ENCODE measurements at places on chromosomes 1 and 21. TPM values are rescaled to one million over a fixed set of nuclear protein-coding genes. Genes with fewer than 3 reads are reported as not detected.

DNA sequence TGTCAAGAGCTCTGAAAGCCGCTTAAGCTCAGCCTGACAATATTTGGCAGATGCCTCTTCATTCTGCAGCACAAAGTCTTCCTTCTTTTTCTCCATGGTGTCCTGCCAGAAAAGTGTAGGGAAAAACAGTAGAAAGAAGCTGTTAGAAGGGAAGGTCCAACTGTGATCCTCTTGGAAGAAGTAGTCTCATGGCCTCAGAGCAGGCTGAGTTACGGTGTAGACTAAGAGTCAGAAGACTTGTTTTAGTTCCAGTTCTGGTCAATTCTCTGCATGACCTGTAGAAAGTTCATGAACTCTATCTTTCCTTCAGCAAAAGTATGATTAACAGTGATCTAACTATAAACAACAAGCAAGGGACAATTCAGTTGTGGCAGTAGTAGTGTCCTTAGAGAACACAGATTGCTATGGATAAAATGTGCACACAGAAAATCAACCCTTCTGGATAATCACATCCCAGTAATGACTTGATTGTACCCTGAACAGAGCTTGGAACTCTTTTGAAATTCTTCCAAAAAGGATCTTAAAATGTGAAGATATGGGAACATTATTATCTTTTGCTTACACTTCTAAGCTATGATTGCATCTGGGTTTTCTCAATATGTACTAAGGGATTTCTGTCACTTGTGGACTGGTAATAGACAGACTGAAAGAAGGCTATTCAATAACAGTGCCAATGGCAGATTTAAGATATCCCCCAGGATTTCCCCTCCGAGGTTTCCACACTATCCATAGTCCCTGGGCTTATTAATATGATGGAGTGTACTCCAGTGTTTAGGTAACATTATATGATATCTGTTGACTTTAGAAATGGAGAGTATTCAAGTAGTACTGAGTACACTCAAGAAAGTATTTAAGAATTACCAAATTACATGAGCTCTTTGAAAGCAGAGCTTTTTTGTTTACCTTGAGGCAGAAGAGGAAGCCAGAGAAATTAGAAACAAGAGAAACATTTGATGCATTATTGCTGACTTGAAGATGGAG, 22.1 kb upstream of the GBP2 start:
- no peak for DNase-seq
- no peak overlapping the region for H3K27ac ChIP-seq
- H3K4me3 ChIP-seq, result no peak overlapping the region
- H3K4me1 ChIP-seq, result peaks cover 8% of the 10 kb centered on the region

DNA sequence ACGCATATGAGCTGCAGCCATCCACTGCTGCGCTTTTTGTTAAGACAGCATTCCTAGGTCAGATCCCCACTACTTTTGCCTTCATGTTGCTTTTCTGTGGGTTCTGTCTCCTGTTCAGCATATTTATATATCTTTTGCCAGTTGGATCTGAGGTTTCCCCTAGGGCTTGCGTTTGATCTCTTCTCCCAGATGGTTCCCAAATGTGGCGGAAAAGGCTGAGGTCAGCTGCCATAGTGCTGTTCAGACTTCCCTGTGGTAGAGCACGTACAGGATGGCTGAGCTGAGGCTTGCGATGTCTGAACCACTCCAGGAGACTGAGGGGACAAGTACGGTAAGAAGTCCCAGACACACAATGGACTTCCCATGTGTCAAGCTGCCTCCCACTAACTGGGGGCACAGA, 39.8 kb downstream of the COL6A1 start:
- no peaks in the 10 kb centered on the region for H3K4me1 ChIP-seq
- no peaks in the 10 kb centered on the region for H3K36me3 ChIP-seq
- no peak overlapping the region for H3K4me3 ChIP-seq
- DNase-seq, result no peak

GRCh38 chr1:161986328-161986727, 37.3 kb downstream of the OLFML2B start:
- no peak overlapping the region for H3K27ac ChIP-seq
- H3K27me3 ChIP-seq, result no peaks in the 10 kb centered on the region
- H3K4me3 ChIP-seq, result no peak overlapping the region
- H3K36me3 ChIP-seq, result no peaks in the 10 kb centered on the region

DNA sequence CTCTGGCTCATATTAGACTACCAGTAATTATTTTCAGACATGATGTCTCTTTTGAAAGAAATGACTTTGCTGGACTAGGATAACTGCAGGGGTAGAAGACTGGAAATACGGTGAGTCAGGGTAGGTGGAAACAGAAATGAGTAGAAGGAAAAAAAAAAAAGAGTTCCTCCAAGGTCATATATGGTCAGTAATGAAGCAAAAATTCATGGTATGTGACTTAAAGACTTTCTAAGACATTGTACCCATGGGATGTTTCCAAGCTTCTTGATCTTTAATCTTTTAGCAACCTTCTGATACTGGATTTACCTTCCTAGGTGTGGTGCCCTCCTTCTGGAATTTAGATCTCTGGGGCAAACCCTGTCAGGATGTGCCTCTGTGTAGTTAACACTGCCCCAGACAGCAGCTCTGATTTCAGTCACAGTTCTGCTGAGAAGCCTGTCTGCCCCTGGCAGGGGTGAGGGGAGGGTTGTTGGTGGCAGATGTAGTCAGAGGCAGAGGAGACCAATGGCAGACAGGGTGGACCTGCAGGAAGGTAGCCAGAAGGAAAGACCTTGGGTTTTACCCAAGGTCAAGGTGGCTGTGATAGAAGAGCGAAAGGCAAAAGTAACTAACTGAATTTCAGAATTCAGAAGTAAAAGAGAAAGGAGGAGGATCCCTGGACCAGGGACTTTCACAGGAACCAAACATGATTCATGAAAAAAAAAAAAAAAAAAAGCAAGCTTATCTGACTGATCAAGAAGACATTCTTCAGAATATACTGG, 44.1 kb upstream of the BCL10 start:
- H3K4me3 ChIP-seq, result no peak overlapping the region
- H3K27me3 ChIP-seq, result peaks cover 59% of the 10 kb centered on the region
- peaks cover 6% of the 10 kb centered on the region for H3K4me1 ChIP-seq
- no peaks in the 10 kb centered on the region for H3K36me3 ChIP-seq
- no peak overlapping the region for H3K27ac ChIP-seq

- no peak overlapping the region for H3K27ac ChIP-seq
- H3K36me3 ChIP-seq, result no peaks in the 10 kb centered on the region
- no peaks in the 10 kb centered on the region for H3K27me3 ChIP-seq
- no peaks in the 10 kb centered on the region for H3K4me1 ChIP-seq
Measured at GRCh38 chr21:39863111-39863510, 4.1 kb upstream of the PCP4 start.

- no peaks in the 10 kb centered on the region for H3K4me1 ChIP-seq
- H3K4me3 ChIP-seq, result no peak overlapping the region
- no peak for DNase-seq
- H3K27ac ChIP-seq, result no peak overlapping the region
- no peaks in the 10 kb centered on the region for H3K36me3 ChIP-seq
- peaks cover 31% of the 10 kb centered on the region for H3K27me3 ChIP-seq
Measured at GRCh38 chr1:115982400-115982799, 6.1 kb downstream of the SLC22A15 start.

DNA sequence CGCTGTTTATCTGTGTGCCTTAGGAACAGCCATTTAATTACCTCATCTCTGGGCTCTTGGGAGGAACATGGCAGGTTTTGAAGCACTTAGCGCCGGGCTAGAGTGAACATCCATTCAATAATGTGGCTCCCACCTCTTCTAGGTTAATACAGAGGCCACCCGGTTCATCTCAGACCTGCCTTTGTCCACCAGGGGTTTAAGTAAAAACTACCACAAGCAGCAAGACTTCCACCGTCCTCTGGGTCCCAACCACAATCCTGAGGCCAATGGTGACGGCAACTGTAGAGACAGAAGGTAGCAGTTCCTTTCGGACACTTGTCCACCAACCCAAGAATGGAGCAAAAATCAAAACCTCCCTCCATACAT, 924 bp upstream of the DDOST start:
- H3K36me3 ChIP-seq, result peaks cover 28% of the 10 kb centered on the region
- H3K4me3 ChIP-seq, result peak overlapping the region; percentile 98
- peak overlapping the region; percentile 98 for H3K27ac ChIP-seq
- DNase-seq, result no peak
- no peaks in the 10 kb centered on the region for H3K27me3 ChIP-seq
- H3K4me1 ChIP-seq, result peaks cover 54% of the 10 kb centered on the region

- no peaks in the 10 kb centered on the region for H3K4me1 ChIP-seq
- no peak overlapping the region for H3K4me3 ChIP-seq
- no peak overlapping the region for H3K27ac ChIP-seq
Measured at GRCh38 chr1:60265560-60266535, 192.3 kb upstream of the C1orf87 start.

DNA sequence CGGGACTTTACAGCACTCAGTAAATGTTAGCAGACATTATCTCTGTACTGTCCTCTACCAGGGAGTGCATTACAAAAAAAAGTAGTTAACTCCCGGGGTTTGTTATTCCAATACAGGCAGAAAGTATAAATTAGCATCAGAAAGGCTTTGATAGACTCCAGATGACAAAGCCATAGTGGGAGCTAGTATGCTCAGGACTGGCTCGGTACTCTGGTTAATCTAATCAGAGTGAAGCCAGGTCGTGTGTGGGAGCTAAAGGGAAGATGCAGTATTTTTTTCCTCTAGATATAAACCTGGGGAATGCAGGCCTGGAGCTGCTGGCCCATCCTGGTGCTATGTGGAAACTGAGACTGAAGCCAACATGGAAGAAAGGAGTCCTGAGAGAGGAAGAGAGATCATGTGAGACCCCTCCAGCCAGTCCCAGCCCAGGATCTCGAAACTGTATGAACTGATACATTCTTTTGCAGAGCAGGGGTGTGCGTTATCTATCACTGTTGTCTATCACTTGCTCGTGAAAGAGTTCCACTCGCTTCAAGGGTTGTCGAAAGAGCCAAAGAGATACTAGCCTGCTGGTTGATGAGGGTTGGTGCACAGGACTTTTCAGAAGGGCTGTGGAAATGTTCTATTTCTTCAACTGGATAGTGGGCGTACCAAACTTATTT, 125.8 kb downstream of the PLPP3 start:
- H3K36me3 ChIP-seq, result no peaks in the 10 kb centered on the region
- no peaks in the 10 kb centered on the region for H3K27me3 ChIP-seq

- H3K27me3 ChIP-seq, result no peaks in the 10 kb centered on the region
- H3K36me3 ChIP-seq, result peaks cover 45% of the 10 kb centered on the region
- peaks cover 8% of the 10 kb centered on the region for H3K4me1 ChIP-seq
- no peak overlapping the region for H3K27ac ChIP-seq
- no peak for DNase-seq
Measured at GRCh38 chr1:50493710-50494109, 70.5 kb upstream of the DMRTA2 start.

- no peaks in the 10 kb centered on the region for H3K36me3 ChIP-seq
- no peak for DNase-seq
- H3K4me3 ChIP-seq, result no peak overlapping the region
- H3K4me1 ChIP-seq, result no peaks in the 10 kb centered on the region
- no peaks in the 10 kb centered on the region for H3K27me3 ChIP-seq
- no peak overlapping the region for H3K27ac ChIP-seq
Measured at GRCh38 chr1:70017770-70018169, 187.6 kb downstream of the LRRC40 start.

GRCh38 chr1:30550365-30551220, 172.8 kb downstream of the MATN1 start:
- DNase-seq, result no peak
- H3K4me3 ChIP-seq, result no peak overlapping the region
- H3K36me3 ChIP-seq, result no peaks in the 10 kb centered on the region
- H3K4me1 ChIP-seq, result no peaks in the 10 kb centered on the region
- no peak overlapping the region for H3K27ac ChIP-seq
- H3K27me3 ChIP-seq, result peaks cover 12% of the 10 kb centered on the region

- no peak for DNase-seq
- H3K4me1 ChIP-seq, result peaks cover 27% of the 10 kb centered on the region
- no peak overlapping the region for H3K27ac ChIP-seq
- H3K36me3 ChIP-seq, result no peaks in the 10 kb centered on the region
- H3K27me3 ChIP-seq, result peaks cover 25% of the 10 kb centered on the region
Measured at GRCh38 chr1:112719706-112720105, 4.6 kb upstream of the PPM1J start.

- DNase-seq, result no peak
- no peaks in the 10 kb centered on the region for H3K27me3 ChIP-seq
- no peak overlapping the region for H3K27ac ChIP-seq
- H3K4me3 ChIP-seq, result no peak overlapping the region
Measured at GRCh38 chr1:29209173-29209572, 21.6 kb downstream of the MECR start.

DNA sequence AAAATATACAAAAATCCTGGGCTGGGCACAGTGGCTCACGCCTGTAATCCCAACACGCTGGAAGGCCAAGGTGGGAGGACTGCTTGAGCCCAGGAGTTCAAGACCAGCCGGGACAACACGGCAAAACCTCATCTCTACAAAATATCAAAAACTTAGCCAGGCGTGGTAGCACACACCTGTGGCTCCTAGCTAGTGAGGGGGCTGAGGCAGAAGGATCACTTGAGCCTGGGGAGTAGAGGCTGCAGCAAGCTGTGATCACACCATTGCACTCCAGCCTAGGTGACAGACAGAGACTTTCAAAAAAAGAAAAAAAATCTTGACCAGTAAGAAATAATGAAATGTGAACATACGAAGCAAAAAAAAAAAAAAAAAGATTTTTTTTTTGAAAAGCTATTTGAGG, 52.1 kb downstream of the ARID4B start:
- no peaks in the 10 kb centered on the region for H3K27me3 ChIP-seq
- H3K4me1 ChIP-seq, result peaks cover 45% of the 10 kb centered on the region
- H3K27ac ChIP-seq, result no peak overlapping the region

- no peaks in the 10 kb centered on the region for H3K4me1 ChIP-seq
- no peak overlapping the region for H3K27ac ChIP-seq
- H3K27me3 ChIP-seq, result no peaks in the 10 kb centered on the region
- no peak overlapping the region for H3K4me3 ChIP-seq
- DNase-seq, result no peak
Measured at GRCh38 chr1:31683997-31684396, 19.8 kb downstream of the COL16A1 start.

DNA sequence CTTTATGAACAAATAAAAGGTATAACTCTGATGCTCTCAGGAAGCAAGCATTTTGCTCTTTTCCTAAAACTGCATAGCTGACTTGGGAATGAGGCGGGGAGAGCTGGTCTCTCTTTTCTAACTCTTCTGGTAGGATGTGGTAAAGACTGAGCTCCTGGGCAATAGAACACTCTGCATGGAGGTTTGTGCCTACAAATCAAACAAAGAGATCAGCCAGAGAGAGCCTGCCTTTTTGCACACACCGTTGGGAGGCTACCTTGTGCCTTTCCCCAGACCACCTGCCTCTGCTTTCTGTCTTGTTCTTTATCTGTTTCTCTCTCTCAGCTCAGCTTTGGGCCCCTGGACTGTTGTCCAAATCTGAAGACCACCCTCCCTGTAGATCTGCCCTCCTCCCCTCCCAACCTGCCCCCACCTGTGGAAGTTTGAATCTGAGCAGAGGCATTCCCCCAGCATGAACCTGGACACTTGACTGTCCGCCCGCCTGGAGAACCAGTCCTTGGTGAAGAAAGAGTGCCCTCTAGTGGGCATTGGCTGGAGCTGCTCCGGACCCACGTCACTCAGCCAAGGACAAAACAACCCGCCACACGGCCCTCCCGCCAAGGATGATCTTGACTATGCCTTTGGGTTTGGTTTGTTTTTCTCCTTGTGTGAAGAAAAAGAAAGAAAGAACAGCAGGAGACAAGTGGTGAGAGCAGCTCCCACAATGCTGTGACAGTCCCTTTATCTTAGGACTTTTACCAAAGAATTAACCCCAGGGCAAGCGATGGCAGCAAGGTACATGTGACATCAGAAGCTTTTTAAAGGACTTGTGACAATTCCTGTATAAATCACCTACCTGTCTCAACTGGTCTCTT, 228.2 kb downstream of the PBX1 start:
- H3K27me3 ChIP-seq, result peaks cover 4% of the 10 kb centered on the region
- H3K36me3 ChIP-seq, result no peaks in the 10 kb centered on the region
- DNase-seq, result peak; percentile 63
- H3K4me1 ChIP-seq, result no peaks in the 10 kb centered on the region
- no peak overlapping the region for H3K4me3 ChIP-seq

The INSRR gene
- total RNA-seq, result not detected

The S100A1 gene
- total RNA-seq, result not detected

The PCP4L1 gene
- total RNA-seq, result not detected

The CYP4Z1 gene
- not detected for total RNA-seq

The OR2G6 gene
- total RNA-seq, result not detected

The CCDC24 gene
- total RNA-seq, result 0.71 TPM

The KRTAP21-2 gene
- not detected for total RNA-seq

Data from activated CD4-positive, alpha-beta T cell treated with anti-CD3 and anti-CD28 coated beads, Interleukin-2, amount 10 ng/mL, durations not matched to agents 7 days and 5 days (primary cell).